ENCODE measurements at places on chromosomes 6 and 20.

DNA sequence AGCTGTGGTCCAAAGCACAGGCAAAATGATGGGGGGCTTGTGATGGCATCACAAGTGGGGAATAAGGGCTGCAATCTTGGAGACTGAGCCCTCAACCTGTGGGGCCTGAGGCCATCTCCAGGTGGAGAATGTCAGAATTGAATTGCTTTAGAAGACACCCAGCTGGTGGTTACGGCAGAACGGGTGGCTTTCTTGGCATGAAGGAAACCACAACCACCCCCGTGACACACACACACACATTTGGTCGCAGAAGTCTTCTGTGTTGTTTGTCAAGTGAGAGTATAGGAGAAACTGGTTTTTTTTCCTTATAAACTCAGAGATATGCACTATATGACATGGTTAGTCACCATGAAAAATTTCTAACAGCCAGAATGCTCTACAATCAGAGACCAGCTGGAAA, 139.5 kb upstream of the CDH4 start:
- DNase-seq, result no peak

DNA sequence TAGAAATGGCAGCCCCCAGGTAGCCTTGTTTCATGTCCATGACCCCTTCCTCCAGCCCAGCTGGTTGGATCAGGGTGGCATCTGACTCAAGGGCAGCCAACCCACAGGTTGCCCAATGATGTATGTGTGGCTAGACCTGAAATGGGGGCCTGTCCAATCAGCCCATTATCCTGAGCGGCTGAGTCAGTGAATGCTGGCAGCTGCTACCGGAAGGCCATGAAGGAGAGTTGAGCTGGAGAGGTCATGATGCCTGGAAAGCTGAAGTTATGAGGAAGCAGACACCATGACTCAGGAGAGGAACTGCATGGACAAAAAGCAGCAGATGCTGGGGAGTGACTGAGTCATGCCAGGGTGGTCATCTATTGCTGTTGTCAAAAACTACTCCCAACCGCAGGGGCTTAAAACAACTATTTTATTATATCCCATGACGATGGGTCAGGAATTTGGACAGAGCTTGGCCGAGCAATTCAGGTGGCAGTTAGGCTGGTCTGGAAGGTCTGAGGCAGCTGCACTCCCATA, 67.3 kb downstream of the MDGA1 start:
- no peak for DNase-seq

DNA sequence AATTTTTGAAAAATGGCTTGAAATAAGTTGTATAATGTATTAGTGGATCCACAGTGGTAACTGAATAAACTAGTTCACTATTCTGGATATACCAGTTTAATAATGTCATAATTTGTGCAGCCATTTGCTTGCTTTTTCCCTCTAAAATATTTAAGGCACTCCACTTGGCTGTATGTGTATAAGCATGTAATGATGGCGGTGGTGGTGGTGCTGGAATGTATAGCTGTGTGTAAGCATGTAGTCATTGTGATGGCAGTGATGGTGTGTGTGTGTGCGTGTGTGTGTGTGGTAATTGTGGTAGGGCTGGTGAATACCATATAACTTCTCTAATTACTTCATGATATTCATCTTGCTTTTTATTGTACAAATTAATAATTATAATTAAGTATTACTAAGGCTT, 89.2 kb upstream of the HIVEP1 start:
- no peak for DNase-seq

- peak; percentile 70 for DNase-seq
These were observed 35.5 kb downstream of the DHX35 start for GRCh38 chr20:38997622-38998021.

GRCh38 chr20:15805154-15805553, 768.1 kb downstream of the KIF16B start:
- DNase-seq, result no peak

DNA sequence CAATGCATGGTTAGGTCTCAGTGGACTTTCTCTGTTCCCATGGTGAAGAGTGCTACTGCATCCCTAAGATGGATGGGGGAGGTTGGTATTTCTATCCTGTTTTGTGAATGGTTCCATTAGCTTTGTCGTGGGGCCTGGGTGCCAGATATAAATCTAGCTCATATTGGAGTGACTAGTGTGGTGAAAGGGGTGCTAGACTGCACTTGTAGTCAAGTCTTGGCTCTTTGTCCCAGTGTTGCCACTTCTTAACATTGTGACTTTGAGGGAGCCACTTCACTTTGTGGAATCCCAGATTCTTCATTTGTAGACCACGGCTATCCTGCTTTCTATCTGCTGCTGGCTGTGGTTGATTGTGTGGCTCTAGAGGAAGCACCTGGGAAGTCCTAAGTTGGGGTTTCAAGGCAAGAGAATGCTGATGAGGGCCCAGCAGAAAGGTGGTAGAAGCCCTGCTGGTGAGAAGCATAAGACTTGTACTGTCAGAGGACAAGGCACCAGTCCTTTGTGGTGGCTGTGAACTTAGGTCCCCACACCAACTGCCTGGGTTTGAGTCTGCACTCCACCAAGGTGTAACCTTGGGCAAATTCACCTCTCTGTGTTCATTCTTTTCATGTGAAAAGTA, 44.1 kb downstream of the VAPB start:
- DNase-seq, result no peak

DNA sequence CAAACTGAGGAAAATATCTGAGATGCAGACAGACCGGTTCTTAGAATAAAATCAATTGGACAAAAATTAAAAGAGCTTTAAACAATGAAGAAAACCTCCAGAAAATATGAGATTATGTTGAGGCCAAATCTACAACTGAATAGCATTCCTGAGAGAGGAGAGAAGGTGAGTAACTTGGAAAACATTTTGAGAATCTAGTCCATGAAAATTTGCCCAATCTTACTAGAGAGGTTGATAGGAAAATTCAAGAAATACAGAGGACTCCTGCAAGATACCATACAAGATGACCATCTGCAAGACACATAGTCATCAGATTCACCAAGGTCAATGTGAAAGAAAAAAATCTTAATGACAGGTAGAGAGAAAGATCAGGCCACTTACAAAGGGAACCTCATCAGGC, 437.7 kb upstream of the ADGRB3 start:
- no peak for DNase-seq

GRCh38 chr6:134740027-134740373, 209.9 kb downstream of the ALDH8A1 start:
- DNase-seq, result no peak

- peak; percentile 73 for DNase-seq
These were observed 620 bp downstream of the HIVEP1 start for GRCh38 chr6:12012558-12013306.

DNA sequence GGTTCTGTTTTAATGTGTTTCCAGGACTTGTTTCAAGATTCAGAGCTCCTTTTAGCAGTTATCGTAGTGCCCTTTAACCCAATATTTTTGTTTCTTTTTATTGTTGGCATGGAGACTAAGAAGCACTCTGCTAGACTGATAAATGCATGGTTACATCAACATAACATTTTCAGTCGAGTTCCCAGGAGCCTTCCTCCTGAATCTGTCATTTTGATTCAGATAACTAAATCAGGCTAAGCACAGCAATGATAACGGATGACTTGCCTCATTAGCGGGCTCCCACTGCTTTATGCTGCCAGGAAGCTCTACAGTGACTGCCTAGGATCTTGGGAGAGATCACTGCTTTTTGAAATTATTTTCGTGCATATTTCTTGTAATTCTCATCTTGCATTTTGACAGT, 772.8 kb upstream of the GJE1 start:
- DNase-seq, result no peak

DNA sequence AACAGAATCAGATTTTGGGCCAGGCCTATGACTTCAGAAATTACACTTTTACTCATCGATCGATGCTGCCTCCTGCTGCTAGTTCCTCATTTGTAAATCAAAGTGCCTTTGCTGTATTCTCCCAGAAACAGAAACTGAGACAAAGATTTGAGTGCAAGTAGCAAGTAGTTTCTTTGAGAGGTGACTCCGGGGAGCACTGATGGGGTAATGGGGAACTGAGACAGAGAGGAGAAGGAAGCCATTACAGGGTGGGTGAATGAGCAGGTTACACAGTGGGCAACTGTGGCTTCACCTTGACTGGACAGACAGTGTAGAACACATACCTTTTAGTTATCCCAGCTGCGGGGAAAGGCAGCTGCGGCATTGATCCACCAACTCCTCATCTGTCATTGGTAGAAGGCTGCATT, 9.7 kb upstream of the CD40 start:
- DNase-seq, result no peak

- peak; percentile 82 for DNase-seq
These were observed 220.8 kb downstream of the TRDN start for GRCh38 chr6:123415844-123416468.

DNA sequence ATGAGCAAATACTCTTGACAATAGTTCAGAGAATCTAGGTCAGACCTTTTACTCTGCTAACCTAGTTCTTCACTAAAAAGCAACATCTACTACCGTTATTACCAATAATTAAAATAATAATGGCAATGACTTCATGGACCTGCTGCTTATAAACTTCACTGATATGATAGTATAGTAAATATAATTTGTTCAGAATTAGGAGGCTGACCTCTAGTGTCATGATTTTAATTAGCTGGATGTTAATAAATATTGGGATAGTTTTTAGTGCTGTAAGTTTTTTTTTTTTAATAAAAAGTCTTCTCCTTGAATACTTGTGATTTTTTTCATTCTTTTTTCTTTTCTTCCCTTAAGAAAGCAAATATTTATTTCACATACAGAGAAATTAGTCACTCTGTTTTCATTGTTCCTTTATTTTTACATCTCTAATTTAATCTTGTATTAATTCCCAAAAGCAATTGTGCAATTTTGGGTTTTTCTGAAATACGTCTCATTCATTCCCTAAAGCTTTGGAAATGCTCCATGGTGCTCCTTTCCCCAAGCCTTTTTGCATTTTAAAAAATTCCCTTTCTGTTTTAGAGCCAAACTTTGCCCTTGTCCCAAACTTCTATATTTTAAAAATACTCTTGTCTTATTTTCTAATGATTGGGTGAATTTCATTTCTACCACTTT, 46.6 kb upstream of the UST start:
- no peak for DNase-seq

- DNase-seq, result no peak
These were observed 192.8 kb downstream of the CLIC5 start for GRCh38 chr6:45822873-45823272.

GRCh38 chr6:37134396-37135191, 35.4 kb upstream of the PIM1 start:
- no peak for DNase-seq

DNA sequence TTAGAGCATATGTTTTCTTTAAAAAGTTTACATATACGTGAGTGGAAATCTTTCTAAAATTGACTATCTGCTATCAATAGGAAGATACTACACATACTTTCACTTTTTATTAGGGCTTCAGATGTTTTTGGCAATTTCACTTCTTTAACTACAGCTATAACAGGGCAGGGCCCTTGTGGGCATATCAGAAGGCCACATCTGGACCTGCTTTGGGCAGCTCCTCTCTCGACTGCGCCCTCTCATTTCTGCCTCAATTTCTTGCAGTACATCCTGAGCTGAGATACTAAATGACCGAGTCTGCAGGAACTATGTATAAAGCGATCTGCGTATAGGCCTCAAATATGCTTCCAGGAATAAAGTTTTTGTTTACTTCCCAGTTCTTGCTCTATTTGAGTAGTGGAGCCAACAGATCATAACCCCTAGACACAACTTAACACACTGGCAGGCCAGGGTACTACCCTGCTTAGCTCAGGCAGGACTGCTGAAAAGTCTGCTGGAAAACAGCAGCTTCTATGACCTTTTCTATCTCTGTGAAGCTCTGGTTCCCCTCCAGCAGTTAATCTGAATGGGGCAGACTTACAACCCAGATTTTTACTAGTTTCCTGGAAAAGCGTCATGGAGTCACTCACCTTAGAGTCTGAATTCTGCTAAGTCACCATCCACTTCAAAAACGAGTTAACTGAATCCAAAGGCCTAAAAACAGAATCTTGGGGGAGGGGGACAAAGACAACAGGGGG, 12.7 kb downstream of the GCLC start:
- DNase-seq, result peak; percentile 95

- no peak for DNase-seq
These were observed 19.3 kb upstream of the LY86 start for GRCh38 chr6:6569096-6569810.

DNA sequence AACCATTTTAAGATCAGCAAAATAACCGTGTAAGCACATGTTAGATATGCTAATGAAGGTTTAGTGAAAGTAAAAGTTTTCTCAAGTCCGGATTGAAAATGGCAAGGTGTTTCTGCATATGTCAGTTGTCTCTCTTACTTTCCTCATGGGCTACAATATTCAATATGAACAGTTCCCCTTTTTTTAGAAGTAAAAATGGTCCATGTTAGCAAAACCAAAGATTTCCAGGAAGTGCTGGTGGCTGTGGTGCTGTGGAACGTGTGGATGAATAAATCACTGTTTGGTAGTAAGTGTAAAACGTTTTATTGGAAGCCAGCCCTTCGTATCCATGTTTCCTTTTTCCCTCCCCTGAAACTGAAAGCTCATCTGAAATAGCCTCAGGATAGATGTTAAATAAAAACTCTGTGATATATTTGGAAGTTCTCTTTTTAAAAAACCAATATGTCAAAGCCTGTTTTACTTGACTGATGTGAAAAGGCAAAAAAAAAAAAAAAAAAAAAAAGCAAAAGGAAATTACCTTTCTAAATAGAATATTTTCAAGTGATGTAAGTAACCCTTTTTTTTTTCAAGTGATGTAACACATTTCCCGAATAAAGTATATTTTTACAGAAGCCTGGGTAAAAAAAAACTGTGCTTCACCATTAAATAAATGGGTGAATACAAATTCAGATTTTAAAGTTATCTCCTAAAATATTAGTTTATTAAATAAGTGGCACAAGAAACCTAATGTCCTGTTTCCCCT, 41.9 kb downstream of the PLEKHG1 start:
- peak; percentile 20 for DNase-seq

DNA sequence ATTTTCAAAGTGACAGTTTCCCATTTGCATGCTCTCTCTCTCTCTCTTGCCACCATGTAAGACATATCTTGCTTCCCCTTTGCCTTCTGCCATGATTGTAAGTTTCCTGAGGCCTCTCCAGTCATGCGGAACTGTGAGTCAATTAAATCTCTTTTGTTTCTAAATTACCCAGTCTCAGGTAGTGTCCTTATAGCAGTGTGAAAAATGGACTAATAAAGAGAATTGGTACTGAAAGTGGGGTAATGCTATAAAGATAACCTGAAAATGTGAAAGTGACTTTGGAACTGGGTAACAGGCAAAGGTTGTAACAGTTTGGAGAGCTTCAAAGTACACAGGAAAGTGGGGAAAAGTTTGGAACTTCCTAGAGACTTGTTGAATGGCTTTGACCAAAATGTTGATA, 389.8 kb downstream of the GRIK2 start:
- DNase-seq, result no peak

DNA sequence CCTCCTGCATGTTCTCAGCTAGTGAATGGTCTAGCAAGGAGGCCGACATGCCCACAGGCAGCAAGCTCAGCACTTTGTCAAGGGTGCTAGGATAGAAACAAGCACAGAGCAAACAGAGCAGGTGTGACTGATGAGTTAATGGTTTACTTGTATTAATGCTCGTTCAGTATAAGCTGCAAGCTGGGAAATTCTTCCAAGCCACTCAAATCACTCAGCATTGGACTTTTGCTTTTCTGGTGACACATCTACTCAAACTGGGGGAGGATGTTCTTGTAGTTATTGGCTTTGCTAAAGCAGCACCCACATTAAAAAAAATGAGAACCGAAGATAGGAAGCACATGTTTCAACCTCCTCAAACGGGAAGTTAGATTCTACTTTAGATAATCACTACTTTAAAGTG, 43.1 kb upstream of the NEDD9 start:
- DNase-seq, result peak; percentile 38
